Gastroesophageal sphincter (tissue), 4 donors: ENCODE measurements at places on chromosomes 6 and 20.

DNA sequence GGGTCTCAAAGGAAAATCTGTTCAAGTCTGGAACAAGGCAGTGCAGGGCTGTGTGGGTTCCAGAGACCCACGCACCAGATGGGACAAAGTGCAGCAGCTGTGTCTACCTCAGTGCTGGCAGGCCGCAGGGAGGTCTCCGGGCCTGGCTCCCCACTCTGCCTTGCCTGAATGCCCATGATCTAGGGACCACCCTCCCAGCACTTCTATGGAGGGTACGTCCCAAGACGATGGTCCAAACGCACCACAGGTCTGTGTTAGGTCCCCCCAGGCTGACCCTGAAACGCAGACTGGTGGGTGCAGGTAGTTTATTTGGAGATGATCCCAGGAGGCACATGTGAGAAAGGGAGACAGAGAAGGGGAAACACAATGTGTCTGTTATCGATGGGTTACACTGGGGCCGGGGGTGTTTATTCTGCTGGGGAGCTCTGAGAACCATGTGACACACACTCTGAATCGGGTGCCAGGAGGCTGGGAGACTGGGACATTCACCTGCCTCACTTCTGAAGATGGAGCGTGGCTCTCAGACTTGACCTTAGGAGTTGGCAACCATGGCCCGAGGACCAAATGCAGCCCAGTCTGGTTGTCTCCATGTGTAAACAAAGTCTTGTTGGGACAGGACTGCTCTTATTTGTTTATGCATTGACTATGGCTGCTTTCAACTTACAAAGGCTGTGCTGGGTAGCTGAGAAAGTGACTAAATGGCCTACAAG lies 21.7 kb downstream of the CST9L start:
- no peaks in the 10 kb centered on the region for H3K4me1 ChIP-seq
- no peaks in the 10 kb centered on the region for H3K36me3 ChIP-seq
- ATAC-seq = no peak
- H3K27ac ChIP-seq = no peak overlapping the region

DNA sequence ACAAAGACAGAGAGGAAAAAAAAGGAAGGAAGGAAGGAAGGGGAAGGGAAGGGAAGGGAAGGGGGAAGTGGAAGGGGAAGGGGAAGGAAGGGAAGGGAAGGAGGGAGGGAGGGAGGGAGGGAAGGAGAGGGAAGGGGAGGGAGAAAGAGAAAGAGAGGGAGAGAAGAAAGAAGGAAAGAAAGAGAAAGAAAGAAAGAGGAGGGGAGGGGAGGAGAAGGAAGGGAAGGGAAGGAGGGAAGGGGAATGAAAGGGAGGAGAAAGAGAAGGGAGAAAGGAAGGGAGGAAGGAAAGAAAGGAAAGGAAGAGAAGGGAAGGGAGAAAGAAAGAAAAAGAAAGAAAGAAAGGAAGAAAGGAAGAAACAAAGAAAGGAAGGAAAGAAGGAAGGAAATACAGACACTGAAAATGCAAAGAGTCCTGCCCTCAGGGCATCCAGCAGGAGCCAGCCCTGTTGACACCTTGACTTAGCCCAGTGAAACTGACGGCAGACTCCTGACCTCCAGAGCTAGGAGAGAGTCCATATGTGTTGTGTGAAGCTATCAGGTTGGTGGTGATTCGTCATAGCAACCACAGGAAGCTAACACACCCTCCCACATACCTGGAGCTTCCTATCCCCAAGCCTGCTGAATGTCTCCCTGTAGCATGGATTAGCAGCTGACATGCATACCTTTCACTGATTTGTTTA lies 58.7 kb upstream of the SULF2 start:
- no peaks in the 10 kb centered on the region for H3K36me3 ChIP-seq
- no peak overlapping the region for H3K27ac ChIP-seq
- no peak overlapping the region for H3K4me3 ChIP-seq
- no peaks in the 10 kb centered on the region for H3K4me1 ChIP-seq

- H3K4me3 ChIP-seq = no peak overlapping the region
- H3K4me1 ChIP-seq = peaks cover 16% of the 10 kb centered on the region
- peak overlapping the region; percentile 91 for H3K27ac ChIP-seq
- no peaks in the 10 kb centered on the region for H3K36me3 ChIP-seq
These were observed 81.6 kb downstream of the KCNB1 start for GRCh38 chr20:49400904-49401303.

DNA sequence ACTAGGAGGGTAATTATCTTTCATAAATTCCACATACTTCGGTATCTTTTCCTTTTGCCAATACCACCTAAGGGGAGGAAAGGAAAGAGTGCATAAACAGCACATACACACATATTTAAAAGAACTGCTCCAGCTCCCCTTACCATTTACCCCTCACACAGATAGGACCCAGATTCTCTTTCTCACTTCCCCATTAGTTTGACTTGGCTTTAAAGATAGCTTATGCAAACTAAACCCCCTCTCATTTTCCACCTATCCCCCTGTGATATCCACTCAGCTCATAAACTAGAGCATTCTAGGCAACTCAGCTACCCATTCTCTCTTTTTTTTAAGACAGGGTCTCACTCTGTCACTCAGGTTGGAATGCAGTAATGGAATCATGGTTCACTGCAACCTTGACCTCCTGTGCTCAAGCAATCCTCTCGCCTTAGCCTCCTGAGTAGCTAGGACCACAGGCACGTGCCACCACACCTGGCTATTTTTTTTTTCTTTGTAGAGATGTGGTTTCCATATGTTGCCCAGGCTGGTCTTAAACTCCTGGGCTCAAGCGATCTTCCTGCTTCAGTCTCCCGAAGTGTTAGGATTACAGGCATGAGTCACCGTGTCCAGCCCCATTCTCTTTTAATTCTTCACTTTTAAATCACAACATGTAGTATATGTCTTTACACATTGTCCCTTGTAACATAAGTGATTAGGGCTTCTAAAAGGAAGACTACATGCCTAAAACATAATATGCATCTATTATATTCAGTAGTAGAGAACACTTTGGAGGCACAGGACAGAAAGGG lies 4.0 kb downstream of the FUCA2 start:
- no peak for ATAC-seq
- no peak overlapping the region for H3K27ac ChIP-seq
- H3K27me3 ChIP-seq = no peaks in the 10 kb centered on the region
- peaks cover 36% of the 10 kb centered on the region for H3K4me1 ChIP-seq
- H3K4me3 ChIP-seq = no peak overlapping the region
- H3K36me3 ChIP-seq = no peaks in the 10 kb centered on the region

DNA sequence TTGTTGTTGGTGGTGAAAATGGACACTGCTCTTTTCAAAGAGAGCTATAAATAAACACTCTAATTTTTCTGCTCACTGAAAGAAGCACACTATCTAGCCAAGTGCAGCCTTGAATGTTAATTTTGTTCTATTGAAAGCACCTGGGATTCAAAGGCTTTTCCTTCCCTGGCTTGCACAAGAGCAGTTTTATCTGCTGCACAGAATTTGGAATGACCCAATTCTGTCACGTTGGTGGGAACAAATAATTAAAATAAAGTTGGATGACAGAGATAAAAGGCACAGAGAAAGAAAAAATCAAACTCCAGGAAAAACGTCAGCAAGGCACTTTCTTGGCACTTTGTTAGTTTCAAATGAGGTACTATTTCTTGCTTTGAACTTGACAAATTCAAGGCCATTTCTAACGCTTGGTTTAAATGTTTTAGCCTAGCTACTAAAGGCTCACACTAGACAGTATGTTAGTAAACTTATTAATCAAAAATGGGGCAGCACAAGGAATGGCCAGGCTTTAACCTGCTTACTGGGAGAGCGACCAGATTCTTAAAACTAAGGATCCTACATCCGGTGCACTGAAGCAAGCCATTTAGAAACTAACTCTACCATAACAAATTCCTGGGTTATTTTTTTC lies 145.5 kb upstream of the ARG1 start:
- H3K4me3 ChIP-seq = no peak overlapping the region
- H3K27ac ChIP-seq = no peak overlapping the region
- no peaks in the 10 kb centered on the region for H3K36me3 ChIP-seq
- no peak for ATAC-seq
- no peaks in the 10 kb centered on the region for H3K4me1 ChIP-seq

DNA sequence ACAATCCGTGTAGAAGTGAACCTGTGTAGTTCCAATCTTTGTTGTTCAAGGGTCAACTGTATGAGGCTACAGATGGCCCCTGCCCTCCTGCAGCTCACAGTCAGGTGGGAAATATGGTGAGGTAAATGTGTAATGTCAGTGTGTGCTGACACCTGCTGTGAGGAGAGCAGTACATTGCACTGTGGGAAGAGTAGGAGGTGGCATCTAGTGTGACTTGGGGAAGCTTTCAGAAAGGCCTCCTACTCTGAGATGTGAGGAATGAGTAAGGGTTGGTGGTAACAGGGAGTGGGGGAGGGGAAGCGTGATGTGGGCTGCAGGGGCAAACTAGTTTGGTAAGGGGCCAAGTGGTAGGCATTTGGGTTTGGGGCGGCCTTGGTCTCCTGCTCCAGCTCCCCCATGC lies 188.8 kb downstream of the FARS2 start:
- H3K4me3 ChIP-seq = no peak overlapping the region
- H3K4me1 ChIP-seq = no peaks in the 10 kb centered on the region
- ATAC-seq = no peak
- no peaks in the 10 kb centered on the region for H3K36me3 ChIP-seq
- no peak overlapping the region for H3K27ac ChIP-seq

DNA sequence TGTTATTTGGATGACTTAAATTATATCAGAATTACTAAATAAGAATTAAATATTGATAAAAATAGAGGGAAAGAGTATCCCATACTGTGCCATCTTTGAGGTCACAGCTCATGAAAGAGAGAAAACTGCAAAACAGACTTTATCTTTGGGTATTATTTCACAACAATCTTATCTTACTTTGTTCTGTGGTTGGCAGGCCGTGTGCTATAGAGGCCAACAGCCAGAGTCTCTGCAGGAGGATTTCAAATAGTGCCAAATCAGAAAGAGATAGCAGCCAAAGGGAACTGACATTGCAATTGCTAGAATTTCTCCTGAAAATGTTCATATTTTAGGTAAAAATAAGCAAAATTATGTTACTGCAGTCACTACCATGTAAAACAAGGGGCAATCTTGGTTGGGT lies 354.2 kb downstream of the GRIK2 start:
- H3K4me1 ChIP-seq = no peaks in the 10 kb centered on the region
- H3K36me3 ChIP-seq = no peaks in the 10 kb centered on the region
- no peak overlapping the region for H3K4me3 ChIP-seq
- no peaks in the 10 kb centered on the region for H3K27me3 ChIP-seq

DNA sequence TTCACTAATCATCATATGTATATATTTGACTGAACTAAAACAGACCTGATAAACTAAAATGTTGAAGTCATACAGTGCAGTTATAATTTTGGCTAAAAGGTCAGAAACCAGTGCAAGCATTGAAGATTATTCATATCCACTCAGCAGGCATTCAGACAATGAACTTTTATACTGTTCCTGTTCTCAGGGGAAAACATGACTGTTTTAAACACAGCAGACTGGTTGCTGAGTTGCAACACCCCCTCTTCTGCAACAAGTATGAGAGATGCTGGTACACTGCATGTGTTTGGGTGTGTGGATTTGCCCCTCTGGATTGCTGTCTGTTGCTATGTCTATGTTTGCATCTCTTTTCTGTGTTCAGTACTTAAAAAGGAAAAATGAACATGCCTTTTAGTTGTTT lies 206.8 kb downstream of the EYA4 start:
- no peak overlapping the region for H3K4me3 ChIP-seq
- H3K4me1 ChIP-seq = no peaks in the 10 kb centered on the region
- no peak for ATAC-seq
- H3K27me3 ChIP-seq = no peaks in the 10 kb centered on the region
- no peaks in the 10 kb centered on the region for H3K36me3 ChIP-seq

DNA sequence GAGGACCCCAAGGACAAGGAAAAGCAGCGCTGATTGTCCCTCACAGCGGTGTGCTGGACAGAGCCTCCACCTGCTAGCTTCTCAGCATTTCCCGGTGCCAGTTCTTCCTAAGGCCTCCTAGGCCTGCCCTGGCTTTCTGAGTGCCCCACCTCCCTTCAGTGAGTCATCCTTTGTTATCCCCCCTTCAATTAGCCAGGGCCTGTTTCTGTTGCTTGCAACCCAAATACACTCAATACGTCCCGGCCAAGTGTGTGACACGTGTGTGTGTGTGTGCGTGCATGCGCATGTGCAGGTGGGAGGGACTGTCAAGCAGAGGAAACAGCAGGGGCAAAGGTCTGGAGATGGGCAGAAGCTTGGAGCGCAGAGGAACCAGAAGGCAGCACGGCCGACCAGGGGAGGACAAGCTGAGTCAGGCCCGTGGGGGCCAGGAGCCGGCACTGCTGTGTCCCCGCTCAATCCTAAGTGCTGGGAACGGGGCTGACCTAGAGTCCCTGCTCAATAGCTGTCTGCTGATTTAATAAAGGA lies 159.8 kb downstream of the PREX1 start:
- H3K4me1 ChIP-seq = no peaks in the 10 kb centered on the region
- H3K36me3 ChIP-seq = peaks cover 13% of the 10 kb centered on the region
- ATAC-seq = peak; percentile 35
- H3K27ac ChIP-seq = no peak overlapping the region
- H3K27me3 ChIP-seq = no peaks in the 10 kb centered on the region

GRCh38 chr6:169200893-169201514 lies 52.6 kb downstream of the THBS2 start:
- ATAC-seq = no peak
- H3K4me3 ChIP-seq = no peak overlapping the region
- no peaks in the 10 kb centered on the region for H3K36me3 ChIP-seq
- H3K4me1 ChIP-seq = peaks cover 6% of the 10 kb centered on the region

DNA sequence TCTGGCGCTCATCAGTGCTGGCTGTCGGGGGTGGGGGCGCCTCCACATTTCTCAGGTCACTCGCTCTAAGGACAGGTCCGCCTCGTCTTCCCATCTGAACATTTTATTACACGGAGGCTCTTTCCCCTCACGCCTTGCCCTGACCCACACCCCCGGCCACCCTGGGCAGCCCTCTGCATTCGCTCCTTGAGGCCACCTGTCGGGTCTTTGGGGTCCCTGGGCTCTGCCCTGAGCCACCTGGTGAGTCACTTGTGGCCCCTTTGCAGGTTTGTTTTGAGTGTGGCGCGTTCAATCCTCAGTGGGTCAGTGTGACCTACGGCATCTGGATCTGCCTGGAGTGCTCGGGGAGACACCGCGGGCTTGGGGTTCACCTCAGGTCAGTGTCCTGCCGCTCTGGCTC lies 3.2 kb downstream of the ARFGAP1 start:
- no peak overlapping the region for H3K27ac ChIP-seq
- no peaks in the 10 kb centered on the region for H3K27me3 ChIP-seq
- H3K4me3 ChIP-seq = no peak overlapping the region
- ATAC-seq = no peak
- H3K4me1 ChIP-seq = no peaks in the 10 kb centered on the region

- no peak overlapping the region for H3K27ac ChIP-seq
- no peaks in the 10 kb centered on the region for H3K4me1 ChIP-seq
- no peak overlapping the region for H3K4me3 ChIP-seq
- H3K36me3 ChIP-seq = no peaks in the 10 kb centered on the region
- no peaks in the 10 kb centered on the region for H3K27me3 ChIP-seq
These were observed 223.9 kb upstream of the THEMIS start for GRCh38 chr6:128124713-128125112.
